Left lung (tissue), 14 donors: ENCODE measurements at places on chromosomes 4 and X. TPM values are rescaled to one million over a fixed set of nuclear protein-coding genes. Genes with fewer than 3 reads are reported as not detected.

- DNase-seq, result no peak
Measured at GRCh38 chr4:122450847-122451246, 5.7 kb downstream of the IL2 start.

GRCh38 chr4:151934766-151935165, 174.0 kb upstream of the GATB start:
- DNase-seq, result no peak

DNA sequence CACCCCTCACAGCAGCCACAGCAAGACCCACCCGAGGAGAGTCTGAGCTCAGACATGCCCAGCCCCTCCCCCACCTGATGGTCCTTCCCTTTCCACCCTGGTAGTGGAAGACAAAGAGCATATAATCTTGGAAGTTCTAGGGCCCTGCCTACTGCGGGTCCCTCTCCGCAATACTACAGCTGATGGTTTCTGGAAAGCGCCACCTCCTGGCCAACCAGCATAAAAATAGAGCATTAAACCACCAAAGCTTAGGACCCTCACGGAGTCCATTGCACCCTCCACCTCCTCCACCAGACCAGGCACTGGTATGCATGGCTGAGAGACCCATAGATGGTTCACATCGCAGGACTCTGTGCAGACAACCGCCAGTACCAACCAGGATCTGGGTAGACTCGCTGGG, 78.2 kb downstream of the SH3BGRL start:
- no peak for DNase-seq

DNA sequence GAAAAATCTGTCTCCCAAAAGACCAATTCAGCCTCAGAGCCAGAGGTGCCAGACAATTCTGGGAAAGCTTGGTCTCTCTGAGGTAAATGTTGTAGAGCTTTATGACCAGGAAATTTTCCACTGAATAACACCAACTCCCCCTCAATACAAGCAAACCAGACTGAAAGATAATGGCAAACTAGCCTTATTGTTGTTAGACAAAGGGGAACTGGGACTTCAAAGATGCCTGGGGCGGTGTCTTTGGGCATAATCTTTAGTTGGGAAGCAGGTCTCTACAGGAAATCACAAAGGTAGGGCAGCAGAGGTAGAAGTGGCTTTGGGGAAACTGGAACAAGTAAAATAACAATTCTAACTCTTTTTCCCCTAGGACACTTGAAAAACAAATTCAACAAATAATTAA, 12.0 kb downstream of the COL4A6 start:
- no peak for DNase-seq

- DNase-seq, result no peak
Measured at GRCh38 chr4:186660403-186660802, 63.3 kb downstream of the FAT1 start.

STBD1 gene
- polyA plus RNA-seq, result 3.9 TPM

DNA sequence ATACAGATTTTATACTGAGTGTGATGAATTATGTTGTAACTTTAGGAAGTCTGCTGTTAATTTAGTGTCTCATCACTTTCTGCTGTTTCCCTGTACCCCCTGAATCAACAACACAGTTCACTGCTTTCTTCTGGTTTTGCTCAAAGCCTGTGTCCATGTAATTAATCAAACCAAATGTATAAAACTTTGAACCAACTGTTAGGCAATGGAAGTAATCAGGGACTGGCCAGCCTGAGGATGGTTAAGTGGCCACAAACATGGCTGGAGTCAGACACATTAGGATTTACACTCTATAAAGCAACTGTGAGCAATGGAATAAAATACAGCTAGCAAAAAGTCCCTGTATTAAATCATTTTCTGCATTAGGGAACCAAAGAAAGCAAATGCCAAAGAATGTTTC, 42.6 kb downstream of the CXCL1 start:
- DNase-seq, result no peak

DNA sequence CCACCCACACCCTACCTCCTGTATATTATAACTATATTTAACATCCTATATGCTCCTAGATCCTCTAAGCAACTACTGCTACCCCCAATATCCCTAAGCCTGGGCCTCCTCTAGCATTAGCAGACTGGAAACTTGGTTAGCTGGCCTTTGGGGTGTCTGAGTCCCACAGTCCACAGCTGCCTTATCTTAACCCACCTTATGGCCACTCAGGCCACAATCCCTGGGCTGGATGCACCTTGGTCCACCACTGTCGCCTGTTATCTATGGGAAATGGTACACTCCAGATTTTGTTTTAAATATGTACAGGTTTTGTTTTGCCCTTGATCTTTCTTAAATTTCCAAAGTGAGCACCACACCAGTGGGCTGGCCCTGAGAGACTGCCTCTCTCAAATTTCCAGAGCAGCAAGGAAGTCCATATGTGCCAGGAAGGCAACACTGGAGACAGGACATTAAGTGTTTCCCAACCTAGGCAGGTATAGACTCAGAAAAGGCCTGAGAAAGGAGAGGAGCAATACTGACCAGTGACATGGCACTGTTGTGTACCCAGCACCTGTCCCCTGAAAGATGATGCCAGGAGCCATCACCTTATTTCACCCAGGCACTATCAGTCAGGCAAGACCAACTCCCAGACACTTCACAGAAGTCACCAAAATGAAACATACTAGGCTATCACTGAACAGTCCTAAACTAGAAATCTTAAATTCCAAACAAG, 921 bp downstream of the PFKFB1 start:
- no peak for DNase-seq

PLP1 gene
- 12.8 TPM for polyA plus RNA-seq

DMRTC1 gene
- polyA plus RNA-seq, result 0.29 TPM

GRCh38 chrX:24347881-24348280, 12.6 kb upstream of the SUPT20HL1 start:
- no peak for DNase-seq

TMPRSS11F gene
- polyA plus RNA-seq, result 0.07 TPM

DNA sequence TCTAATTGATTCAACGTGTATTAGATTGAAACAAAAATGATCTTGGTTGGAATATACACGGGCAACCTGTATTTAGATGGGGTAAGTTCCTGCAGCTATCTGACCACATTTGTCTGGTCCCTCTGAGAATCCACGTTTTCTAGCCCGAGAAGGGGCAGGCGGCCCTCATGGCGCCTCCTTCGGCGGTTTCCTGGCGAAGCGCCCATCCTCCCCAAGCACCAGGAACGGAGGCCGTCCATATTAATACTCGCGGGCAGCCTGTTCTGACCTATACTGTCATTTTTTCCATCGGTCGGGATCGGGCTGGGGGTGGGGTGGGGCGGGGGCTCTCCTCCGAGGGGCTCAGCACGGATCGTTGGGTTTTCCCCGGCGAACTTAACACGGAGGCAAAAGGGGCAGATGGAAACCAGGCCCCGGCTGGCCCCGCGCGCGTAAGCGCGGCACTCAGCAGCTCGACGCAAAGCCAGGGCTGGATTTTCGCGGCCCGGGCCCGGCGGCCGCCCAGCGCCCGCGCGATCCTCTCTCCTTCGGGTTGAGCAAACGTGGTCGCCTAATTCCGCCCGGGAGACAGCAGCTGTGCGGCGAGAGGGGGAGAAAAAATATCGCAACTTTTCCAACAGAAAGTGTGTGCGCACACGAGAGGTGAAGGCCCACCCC, 77.2 kb upstream of the BCOR start:
- DNase-seq, result peak; percentile 43

DNA sequence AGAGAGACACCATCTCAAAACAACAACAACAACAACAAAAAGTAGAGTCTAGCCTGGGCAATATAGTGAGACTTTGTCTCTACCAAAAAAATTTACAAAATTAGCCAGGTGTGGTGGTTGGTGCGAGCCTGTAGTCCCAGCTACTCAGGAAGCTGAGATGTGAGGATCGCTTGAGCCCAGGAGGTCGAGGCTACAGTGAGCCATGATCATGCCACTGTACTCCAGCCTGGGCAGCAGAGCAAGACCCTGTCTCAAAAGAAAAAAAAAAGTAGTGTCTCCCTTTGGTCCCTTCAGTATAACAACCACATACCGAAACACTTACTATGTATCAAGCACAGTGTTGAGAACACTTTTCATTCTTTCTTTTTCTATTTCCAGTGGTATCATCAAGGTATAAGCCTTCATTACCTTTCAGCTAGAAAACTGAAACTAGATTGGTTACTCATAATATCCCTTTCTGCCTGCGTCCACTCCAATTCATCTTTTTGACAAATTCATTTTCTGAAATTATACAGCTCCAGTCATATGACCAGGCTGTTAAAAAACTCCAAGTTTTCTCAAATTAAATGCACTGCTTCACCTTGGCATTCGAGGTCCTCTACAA, 54.1 kb downstream of the RPS6KA3 start:
- no peak for DNase-seq

GRCh38 chr4:150089732-150090131, 11.5 kb downstream of the DCLK2 start:
- no peak for DNase-seq

DNA sequence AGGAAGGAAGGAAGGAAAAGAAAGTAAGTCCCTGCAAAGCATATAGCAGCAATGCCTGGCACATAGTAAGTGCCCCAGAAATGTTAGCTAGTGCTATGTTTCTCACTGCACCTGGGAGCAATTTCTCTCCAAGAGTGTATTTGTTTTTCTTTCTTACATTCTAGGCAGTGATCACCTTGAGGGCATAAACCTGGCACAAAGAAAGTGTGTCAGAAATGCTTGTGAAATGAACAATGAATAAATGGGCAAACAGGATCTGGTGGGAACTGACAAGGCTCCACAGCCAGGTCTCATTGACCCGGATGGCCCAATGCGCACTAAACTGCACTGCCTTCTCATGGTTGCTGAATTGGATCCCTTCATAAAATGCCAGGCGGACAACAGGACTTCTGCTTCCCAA, 316.4 kb downstream of the LDB2 start:
- DNase-seq, result no peak

ANXA5 gene
- 725 TPM for polyA plus RNA-seq

GRCh38 chr4:149973181-149973580, 105.1 kb upstream of the DCLK2 start:
- DNase-seq, result no peak

- no peak for DNase-seq
Measured at GRCh38 chr4:37667197-37668100, 18.7 kb downstream of the RELL1 start.

DNA sequence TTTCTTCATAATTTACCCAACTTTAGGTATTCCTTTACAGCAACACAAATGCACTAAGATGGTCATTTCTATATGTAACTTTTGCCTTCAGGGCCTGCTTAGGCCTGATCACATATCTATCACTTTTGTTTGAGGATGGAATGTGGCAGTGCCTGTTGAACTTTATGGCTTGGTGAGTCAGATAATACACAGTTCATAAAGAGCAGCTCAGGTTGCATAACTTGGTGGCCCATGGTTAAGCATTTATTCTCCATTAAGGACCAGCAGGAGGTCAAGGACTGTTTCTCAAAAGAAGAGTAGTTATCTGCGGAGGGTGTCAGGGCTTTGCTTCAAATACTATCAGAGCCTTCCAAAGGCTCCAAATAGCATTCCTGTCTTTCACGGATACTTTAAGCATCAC, 124.1 kb upstream of the PDHA2 start:
- no peak for DNase-seq

DNA sequence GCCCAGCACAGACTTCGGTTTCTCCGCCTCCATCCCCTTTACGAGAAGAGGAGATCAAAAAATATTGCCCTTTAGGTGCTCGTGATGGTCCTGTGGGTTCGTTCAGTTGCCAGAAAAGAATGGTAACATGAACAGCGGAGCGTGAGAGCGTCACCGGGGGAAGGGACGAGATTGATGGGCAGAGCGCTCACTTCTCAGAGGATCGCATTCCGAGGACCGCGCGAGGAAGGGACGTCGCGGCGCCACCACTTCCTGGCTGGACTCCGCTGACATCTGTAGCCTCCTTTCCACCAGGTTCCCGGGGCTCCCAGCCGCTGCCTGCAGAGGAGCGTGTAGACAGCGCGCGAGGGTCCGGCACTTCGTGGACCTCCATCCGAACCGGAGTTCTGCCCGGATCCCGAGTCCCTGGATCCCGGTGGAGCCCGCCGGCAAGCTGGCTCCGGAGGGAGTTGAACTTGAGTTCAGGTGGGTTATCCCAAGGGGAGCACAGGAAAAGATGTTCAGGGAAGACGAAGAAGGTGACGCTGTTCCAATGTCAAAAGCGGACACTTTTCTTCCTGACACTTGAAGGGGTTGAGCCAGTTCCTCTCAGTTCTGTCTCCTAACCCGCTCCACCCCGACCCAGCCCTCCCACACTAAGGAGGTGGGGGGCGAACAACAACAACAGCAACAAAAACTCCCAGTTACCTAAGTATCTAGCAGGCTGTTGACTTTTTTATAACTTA, 484 bp downstream of the GALNTL6 start:
- DNase-seq, result no peak

DNA sequence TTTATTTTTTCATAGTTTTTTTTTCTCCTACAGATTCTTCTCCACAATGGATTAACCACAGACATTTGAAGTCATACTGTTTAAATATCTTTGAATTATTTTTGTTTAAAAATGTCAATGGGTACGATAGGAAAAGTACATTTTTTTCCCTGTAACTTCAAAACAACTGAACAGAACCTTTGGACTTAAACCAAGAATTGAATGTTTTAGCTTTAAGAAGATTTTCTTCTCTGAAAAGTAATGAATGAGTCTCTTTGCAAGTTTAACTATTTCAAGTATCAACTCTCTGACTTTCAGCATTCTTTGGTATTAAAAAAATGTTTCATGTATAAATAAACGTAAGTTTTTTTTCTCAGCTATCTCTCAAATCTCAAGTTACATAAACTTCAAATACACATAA, 364.3 kb downstream of the FBXO8 start:
- DNase-seq, result no peak

P2RY4 gene
- 0.38 TPM for polyA plus RNA-seq

PAGE2B gene
- polyA plus RNA-seq, result not detected

DNA sequence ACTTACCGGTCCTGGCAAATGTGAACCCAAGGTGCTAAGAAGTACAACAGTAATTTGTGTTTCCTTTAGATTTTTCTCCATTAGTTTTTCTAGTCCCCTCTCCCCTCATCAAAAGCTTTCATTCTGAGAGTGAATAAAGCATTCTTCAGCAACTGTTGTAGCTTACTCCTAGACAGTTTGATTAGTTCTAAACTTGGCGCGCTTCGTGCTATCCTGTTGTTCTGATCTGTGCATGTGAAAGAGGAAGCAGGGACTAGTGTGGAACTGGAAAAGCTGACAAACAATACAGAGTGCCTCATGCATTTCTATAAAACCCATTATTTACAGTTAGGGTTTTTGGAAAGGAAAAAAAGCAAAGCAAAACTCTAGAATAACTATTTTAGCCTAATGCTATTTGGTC, 556.9 kb upstream of the SLIT2 start:
- DNase-seq, result no peak

RNF175 gene
- polyA plus RNA-seq, result 7.2 TPM

NUP62CL gene
- polyA plus RNA-seq, result 8.2 TPM

- DNase-seq, result no peak
Measured at GRCh38 chrX:134749706-134750445, 91.6 kb upstream of the PLAC1 start.

GRCh38 chrX:134886002-134886596, 104.7 kb upstream of the SMIM10 start:
- DNase-seq, result no peak

MAGEA2B gene
- not detected for polyA plus RNA-seq

GRCh38 chr4:143502231-143502630, 11.3 kb upstream of the SMARCA5 start:
- DNase-seq, result no peak

CSAG2 gene
- polyA plus RNA-seq, result not detected
